ENCODE measurements at places on chromosomes 16 and 17.

DNA sequence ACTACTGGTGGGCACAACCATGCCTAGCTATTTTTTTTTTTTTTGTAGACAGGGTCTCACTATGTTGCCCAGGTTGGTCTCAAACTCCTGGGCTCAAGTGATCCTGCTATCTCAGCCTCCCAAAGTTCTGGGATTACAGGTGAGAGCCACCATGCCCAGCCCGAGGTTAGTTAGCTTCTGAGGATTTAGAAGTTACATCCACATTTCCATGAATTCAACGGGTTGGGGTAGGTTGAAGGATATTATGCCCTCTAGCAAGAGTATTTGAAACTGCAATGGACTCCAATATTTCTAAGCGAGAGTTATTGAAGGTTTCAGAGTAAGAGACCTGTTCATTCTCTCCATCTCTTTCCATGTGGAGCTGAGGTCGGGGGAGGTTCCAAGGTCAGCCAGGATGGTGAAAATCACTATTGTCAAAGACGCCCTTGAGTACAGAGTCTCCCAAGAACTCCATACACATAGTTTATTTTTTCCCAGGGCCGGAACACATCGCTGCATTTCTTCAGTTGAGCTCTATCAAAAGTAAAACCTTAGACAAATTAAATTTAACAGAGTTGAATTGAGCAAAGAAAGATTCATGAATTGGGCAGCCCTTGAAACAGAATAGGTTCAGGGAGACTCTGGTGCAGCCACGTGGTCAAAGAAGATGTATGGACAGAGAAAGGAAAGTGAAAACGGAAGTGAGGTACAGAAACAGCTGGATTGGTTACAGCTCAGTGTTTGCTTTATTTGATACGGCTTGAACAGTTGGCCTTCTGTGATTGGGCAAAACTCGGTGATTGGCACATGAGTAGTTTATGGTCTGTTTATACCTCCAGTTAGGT lies 19.0 kb upstream of the ITPRIPL2 start:
- no peak for DNase-seq

GRCh38 chr17:75049706-75050105 lies 2.7 kb downstream of the KCTD2 start:
- no peak for DNase-seq

GRCh38 chr16:73965591-73965990 lies 331.0 kb upstream of the PSMD7 start:
- no peak for DNase-seq

DNA sequence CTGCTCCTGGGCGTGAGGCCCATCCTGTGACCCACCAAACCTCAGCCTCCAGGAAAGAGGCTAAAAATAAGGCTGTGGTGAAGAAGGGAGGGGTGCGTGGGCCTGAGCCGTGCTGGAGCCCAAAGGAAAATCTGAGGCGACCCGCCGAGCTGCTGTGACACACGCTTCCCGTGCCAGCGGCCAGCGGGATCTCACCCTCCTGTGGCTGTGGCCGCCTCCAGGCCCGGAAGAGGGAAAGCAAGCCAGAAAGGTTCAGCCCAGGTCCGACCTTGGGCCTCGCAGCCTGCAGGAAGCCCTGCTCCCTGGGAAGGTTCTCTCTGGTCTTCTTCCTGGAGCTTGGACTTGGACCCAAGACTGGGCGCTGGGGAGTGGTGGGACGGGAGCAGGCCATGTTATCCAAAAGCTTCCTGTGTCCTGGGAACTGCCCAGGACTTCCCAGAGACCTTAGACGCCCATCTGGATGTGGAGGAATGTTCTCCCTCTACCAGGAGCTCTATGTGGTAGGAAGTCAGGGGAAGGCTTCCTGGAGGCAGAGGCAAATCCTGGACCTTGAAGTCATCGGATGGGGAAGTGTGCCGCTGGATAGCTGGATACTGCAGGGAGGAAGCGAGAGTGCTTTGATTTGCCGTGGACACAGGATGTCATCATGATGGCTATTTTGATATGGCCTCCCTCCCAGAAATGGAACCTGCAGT lies 11.4 kb downstream of the SPNS2 start:
- peak; percentile 86 for DNase-seq

DNA sequence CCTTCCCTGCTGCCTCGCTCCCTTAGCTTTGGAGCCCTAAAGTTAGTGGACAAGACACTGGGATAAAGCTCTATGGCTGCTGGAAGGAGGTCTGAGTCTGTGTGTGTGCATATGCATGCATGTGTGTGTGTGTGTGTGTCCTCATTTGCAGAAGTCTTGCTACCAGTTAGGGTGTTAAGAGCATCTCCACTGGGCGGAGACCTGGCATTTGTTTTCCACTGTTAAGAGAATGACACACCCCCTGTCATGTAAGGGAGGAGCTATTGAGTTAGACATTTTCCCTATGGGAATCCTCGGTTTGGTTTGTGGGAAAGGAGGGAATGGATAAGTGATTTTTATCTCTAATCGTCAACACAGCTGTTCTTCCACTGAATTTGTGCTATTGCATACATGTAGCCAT lies 24.8 kb upstream of the ARHGAP23 start:
- no peak for DNase-seq

- no peak for DNase-seq
Observed at GRCh38 chr17:28937044-28937729, 14.1 kb downstream of the PHF12 start.

- no peak for DNase-seq
Observed at GRCh38 chr17:21285164-21286065, 904 bp downstream of the MAP2K3 start.

- DNase-seq = no peak
Observed at GRCh38 chr17:64773836-64774761, 112.0 kb upstream of the SMURF2 start.

DNA sequence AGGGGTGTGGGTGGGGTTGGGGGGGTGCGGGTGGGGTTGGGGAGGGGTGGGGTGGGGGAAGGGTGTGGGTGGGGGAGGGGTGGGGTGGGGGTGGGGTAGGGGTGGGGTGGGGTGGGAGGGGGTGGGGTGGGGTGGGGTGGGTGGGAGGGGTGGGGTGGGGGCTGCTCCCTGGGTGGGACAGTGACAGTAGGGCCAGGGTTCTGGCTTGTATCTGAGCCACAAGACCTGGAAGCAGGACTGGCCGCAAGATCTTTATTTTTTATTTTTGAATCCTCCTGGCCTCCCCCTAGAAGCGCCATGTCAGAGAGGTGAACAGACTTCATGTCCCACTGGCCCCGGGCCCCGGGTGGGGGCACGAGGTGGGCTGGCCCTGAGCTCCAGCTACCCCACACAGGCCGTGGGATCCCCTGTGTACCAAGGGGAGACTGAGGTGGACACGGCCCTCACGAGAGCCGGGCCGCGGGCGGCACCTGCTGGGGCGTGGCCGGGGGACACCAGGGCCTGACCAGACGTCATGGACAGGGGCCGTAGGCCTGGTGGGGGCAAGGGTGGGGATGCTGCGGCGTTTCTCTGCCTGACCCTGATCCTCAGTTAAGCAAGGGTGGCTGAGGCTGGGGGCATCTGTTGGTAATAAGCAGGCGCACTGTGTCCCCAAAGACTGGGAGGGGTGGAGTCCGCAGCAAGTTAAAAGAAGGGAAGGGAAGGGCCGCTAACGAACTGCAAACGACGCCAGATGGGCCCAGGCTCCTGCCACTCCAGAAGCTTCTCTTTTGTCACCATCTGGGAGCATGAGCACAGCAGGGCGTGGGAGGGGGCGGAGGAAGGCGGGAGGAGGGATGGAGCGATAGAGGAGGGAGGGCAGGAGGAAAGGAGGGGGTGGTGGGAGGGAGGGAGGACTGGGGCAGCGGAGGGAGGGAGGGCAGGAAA lies 22.3 kb upstream of the PABPN1L start:
- DNase-seq = no peak

DNA sequence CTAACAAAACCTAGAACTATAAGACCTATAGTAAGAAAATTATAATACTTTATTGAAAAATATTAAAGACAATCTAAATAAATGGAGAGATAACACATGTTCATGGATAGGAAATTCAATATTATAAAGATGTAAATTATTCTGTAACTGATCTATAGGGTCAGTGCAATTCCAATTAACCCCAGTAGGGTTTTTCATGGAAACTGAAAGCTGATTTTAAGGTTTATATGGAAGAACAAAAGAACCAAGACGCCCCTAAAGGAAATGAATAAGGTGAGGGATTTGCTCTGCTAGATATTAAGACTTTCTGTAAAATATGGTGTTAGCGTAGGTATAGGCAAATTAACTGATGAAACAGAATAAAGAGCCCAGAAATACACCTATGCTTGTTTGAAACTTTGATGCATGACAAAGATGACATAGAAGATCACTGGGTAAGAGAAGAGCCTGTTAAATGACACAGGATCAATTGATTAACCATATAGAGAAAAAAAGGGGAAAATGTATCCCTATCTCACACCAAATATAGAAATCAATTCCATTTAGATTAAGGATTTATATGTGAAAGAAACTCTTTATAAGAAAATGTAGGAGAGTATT lies 3.0 kb downstream of the ICAM2 start:
- DNase-seq = no peak

- peak; percentile 80 for DNase-seq
Observed at GRCh38 chr17:19343671-19344151, 18.8 kb downstream of the B9D1 start.

DNA sequence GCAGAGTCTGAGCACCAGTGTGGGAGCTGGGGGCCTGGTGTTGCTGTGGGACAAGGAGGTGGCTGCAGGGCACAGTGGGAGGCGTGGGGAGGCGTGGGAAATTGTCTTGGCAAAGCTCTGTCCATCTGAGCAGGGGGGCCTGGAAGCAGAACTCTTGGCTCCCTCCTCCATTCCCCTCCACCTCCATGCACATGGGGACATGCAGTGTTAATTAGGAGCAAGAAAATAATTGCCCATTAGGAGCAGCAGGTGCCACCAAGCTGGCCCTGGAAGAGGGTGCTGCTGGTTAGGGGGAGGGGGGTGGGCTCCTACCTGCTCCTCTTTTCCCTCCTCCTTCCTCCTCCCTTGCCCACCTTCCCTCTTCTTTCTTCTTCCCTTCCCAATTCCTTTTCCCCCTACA lies 4.5 kb downstream of the TTYH2 start:
- DNase-seq = no peak

GRCh38 chr16:57529391-57530103 lies 6.8 kb downstream of the CCDC102A start:
- peak; percentile 57 for DNase-seq

- DNase-seq = no peak
Observed at GRCh38 chr16:24396350-24397271, 140.5 kb downstream of the CACNG3 start.

- DNase-seq = no peak
Observed at GRCh38 chr17:1186214-1186820, 6.5 kb upstream of the ABR start.

Measured in posterior cingulate gyrus (tissue), 11 donors.